ENCODE measurements at places on chromosomes 13 and 19.

DNA sequence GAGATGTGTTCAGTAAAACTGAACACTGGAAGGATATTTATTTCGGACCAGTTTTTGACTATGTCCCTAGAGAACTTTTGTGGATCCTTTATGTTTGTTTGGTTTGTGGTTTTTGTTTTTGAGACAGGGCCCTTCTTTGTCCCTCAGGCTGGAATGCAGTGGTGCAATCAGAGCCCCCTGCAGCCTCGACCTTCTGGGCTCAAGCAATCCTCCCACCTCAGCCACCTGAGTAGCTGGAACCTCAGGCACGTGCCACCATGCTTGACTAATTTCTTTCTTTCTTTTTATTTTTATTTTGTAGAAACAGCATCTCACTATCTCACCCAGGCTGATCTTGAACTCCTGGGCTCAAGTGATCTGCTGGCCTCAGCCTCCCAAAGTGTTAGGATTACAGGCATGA, 955 bp upstream of the ZNF709 start:
- DNase-seq, result no peak

GRCh38 chr19:48925240-48925843, 8.2 kb upstream of the DHDH start:
- DNase-seq, result no peak

DNA sequence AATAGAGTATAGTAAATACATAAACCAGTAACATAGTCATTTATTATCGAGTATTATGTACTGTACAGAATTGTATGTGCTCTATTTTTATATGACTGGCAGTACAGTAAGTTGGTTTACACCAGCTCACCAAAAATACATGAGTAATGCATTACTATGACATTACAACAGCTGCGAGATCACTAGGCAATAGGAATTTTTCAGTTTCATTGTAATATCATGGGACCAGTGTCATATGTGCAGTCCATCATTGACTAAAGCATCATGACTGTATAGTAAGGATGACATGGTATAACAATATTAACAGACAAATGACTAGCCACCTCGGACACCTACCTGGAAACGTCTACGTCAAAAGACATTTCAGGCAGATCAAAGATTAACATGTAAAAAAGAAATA, 33.6 kb downstream of the ATP7B start:
- no peak for DNase-seq

- no peak for DNase-seq
Observed at GRCh38 chr19:32464279-32464678, 58.7 kb downstream of the DPY19L3 start.

DNA sequence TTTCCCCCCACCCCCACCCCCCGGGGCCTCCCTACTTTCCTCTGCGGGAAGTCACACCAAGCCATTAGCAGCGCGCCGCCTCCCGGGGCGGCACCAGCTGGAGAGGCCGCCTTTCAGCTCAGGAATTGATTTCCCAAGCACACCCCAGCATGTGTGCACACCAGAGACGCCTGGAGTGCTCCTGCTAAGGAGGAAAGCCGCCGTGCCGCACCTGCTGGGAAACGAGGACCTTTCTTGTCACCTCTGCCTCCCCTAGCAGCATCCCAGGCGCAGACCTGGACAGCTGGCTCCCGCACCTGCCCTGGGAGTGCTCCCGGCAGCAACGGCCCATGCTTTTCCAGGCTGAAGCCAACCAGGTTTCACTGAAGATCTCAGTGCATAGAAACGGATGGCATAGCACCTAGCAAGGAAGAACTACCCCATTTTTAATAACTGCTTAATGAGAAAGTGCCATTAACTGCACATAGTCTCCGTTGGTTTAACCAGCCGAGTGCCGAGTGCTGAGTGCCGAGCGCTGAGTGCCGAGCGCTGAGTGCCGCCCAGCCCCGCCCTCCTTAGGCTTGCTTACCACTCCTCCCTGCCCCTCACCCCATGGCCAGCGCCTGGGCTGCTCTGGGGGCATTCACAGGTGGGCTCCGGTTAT, 165.0 kb downstream of the USP12 start:
- DNase-seq, result no peak

DNA sequence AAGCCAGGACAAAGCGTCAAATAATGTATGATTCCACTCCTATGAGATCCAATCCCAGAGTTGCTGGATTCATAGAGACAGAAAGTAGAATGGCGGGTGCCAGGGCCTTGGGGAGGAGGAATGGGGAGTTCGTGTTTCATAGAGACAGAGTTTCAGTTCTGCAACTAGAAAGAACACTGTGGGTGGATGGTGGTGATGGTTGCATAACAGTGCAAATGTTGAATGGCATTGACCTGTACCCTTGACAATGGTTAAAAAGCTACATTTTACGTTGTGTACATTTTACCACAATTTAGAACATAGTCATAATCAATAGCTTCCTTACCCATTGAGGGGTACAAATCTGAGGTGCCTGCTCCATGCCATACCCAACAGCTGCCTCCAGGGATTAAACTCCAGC, 33.4 kb downstream of the MBD3L2B start:
- DNase-seq, result no peak

- DNase-seq, result no peak
Observed at GRCh38 chr19:44635581-44636438, 7.9 kb upstream of the PVR start.

GRCh38 chr19:47674548-47674947, 38.7 kb upstream of the EHD2 start:
- no peak for DNase-seq

- DNase-seq, result no peak
Observed at GRCh38 chr13:80242728-80243427, 98.0 kb downstream of the SPRY2 start.

DNA sequence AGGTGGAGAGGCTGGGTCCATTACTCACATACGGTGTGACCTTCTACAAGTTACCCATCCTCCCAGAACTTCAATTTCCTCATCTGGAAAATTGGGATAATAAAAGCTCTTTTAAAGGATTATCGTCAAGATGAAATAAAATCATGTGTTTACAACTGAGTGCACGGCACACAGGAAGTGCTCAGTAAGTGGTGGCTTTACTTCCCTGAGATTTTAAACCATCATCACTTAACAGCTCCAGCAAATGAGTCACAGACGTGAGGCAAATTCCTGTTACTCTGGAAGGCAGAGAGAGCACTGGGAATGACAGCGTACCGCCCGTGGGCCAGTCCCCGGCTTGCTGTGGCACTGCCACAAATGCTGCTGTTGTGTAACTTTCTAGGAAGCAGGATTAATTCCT, 64.1 kb downstream of the MRPL57 start:
- DNase-seq, result no peak

GRCh38 chr13:91115776-91116175, 231.7 kb upstream of the MIR17HG start:
- DNase-seq, result no peak

All from esophagus squamous epithelium (tissue), 5 donors.